Right ventricle myocardium inferior (tissue), 1 donor: ENCODE measurements at places on chromosomes 16 and 17.

GRCh38 chr17:7882629-7883028 lies 6.0 kb upstream of the CHD3 start:
- DNase-seq, result no peak

GRCh38 chr16:4552541-4552940 lies 3.6 kb upstream of the C16orf96 start:
- DNase-seq, result no peak

DNA sequence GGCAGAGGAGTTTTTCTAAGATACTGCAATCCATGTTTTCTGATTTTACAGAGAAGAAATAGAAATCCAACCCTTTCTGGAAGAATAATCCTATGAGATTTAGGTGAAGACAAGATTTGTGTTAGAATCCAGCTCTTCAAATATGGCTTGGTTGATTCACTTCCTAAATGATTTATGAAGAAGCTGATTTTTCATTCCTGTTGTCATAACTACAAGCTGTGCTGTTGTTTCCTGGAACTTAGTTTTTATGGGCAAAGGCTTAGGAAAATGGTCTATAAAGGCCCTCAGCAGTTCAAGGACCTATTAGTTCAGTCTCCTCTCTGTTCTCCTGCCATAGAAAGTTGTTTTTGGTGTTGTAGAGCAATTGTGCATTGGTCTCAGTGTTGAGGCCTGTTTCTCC lies 174.2 kb upstream of the FAM20A start:
- DNase-seq, result no peak

GRCh38 chr17:37774504-37774903 lies 29.6 kb upstream of the HNF1B start:
- no peak for DNase-seq

- no peak for DNase-seq
These were observed 5.5 kb downstream of the TMEM132E start for GRCh38 chr17:34584805-34585416.

DNA sequence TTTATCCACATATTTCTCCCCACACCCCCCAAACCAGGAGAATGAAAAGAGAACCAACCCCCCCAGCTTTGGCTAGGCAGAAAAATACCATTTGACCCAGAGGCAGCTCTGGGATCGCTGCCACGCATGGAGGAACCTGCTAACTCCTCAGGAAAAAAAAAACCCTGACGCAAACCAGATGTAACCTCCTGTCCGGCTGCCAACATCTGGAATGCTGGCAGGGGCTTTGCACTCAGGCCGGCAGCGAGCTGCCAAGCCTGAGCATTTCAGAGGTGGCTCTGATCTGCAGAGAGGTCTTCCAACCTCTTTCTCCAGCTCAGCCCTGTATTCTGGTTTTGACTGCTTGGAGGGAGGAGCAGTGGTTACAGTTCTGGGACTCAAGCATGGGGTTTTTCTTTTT lies 8.2 kb downstream of the IGFBP4 start:
- DNase-seq, result peak; percentile 88
